ENCODE measurements at places on chromosomes 1 and 21.

GRCh38 chr1:33220676-33221384 lies 35.5 kb upstream of the ZNF362 start:
- DNase-seq: no peak

DNA sequence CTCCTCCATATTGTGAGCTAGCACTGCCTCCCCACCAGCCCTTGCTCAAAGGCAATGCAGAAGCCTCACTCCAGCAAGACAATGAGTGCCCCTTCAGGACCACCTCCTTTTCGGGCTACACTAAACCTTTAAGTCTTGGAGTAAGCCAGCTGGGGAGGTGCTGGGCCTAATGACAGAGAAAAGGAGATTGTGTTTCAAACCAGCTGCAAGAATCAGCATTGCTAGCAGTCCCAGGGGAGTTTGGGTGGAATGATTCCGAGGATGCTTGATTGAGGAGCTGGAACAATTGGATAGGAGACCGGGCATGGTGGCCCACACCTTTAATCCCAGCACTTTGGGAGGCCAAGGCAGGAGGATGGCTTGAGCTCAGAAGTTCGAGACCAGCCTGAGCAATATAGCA lies 54.1 kb upstream of the GPR37L1 start:
- no peak for DNase-seq

- DNase-seq: no peak
Observed at GRCh38 chr1:214058076-214058475, 70.3 kb downstream of the PROX1 start.

DNA sequence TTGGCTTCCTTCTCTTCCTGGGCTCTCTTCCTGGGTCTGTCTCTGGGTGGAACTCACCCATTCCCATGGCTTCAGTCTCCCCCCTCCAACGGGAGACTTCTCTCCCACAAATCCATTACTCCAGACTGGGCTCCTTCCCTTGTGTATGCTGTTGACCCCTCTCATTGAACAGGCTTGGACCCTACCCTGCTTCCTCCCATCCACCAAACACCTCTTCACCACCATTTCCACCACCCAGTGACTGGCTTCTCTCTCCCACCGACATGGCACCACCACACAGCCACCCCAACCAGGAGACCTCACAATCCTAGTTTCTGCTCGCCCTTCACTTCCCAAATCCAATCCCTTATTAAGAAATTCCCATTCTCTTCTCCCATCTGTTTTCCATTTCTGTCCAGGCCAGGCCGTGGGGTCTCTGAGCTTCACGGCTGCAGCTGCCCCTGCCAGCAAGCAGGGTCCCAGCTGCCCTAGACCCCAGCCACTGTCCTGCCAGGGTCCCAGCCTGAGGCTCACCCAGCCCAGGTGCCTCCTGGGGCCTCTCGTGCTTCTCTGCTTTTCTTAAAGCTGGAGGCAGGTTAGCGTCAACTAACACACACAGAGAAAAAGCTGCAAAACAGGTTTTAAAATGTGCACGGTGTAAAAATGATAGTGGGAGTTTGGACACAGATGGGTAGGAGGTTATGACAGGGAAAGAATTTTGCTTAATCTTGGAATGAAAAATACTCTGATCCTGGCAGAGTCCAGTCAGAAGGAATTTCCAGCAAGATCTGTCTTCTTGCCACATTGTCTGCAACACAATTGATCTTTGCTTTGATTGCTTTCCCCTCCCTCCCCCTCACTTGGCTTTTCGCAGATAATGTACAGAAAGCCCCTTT lies 383.8 kb upstream of the VAMP3 start:
- no peak for DNase-seq

DNA sequence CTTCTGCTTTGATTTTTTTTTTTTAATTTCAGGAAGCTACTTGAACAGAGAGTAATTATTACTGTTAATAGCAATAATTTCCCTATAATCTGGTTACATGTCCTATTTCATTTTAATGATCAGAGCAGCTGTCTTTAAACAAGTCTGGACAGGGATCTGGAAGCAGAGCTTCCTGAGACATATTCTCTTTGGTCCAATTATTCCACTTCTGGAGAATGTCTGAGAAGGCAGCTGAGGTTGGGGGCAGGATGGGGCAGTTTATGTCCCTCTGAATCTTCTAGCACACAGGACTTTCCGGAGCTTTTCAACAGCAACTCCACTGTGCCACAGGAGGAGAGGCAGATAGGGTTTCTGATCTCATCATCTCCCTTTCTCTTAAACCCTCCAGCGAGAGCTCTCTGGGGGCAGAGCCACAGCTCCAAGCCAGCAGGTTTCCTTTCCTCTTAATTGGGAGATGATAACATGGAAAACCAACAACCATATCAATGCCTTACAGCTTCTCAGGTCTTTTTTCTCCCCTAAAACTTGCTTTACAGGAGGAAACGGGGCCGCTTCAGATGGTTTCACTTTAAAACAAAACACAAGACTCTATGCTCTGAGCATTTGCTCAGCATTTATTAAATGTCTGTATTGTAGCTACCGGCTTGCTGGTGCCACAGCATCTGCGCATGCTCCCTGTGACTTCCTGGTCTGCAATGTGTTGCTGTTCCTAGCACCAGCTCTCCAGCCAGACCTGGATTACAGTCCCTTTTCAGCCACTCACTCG lies 425.7 kb upstream of the USP24 start:
- peak; percentile 16 for DNase-seq

DNA sequence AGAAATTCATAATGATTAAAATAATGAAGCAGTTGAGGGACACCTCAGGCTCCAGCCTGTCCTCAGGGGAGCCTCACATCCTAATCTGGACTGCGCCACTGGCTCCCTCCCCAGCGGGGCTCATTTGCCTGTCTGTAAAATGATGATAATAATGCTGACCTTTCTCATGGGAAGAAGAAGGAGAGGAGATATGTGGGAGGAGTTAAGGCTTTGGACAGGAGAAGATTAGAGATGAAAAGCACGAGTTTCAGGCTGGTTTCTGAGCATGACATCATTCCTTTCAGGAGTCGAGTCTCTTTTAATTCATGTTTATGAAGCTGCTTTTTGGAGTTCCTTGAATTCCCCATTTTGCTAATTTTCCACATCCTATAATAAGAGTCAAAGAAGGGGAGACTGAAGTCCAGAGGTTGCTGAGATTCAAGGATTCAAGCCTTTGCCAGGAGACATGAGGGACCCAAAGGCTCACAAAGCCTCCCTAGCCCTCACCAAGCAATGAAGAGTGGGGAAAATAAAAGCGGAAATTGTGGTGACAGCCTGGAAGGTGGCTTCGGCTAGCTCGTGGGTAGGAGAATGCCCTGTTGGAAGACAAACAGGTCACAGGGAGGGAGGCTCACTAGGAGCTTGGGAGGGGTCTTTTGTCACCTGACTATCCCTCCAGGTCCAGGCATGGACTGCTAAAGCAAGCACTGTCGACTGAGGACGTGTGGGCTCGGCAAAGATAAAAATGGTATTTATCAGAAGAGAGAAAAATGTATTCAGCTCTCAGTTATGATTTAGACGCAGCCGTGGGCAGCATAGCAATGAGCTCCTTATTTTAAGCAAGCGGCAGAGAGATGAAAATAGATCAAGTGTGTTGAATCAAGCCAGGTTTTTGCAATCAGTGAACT lies 27.5 kb upstream of the STMN1 start:
- no peak for DNase-seq

DNA sequence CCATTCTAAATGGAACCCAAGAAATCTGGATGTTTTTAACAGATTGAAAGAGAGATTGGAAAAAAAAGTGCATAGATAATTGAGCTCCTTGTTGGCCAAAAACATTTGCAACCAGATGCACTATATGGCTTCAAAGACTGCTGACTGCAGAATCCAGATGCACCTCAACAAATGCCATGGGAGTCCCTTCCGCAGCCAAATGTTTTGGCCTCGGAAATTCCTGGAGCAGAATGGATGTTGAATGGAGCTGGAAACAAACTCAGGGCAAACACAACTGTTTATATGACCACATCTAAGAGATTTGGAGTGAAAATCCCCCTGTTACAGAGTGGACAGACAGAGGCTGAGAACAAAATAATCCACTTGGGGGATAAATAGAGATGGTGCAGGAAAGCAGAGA lies 285.0 kb upstream of the NFIA start:
- no peak for DNase-seq

- no peak for DNase-seq
Observed at GRCh38 chr1:240607006-240607405, 4.9 kb downstream of the GREM2 start.

GRCh38 chr1:175287849-175288248 lies 95.3 kb upstream of the KIAA0040 start:
- no peak for DNase-seq

GRCh38 chr1:204885790-204886189 lies 15.1 kb downstream of the NFASC start:
- no peak for DNase-seq

- DNase-seq: no peak
Observed at GRCh38 chr21:29520171-29520570, 221.4 kb downstream of the BACH1 start.

DNA sequence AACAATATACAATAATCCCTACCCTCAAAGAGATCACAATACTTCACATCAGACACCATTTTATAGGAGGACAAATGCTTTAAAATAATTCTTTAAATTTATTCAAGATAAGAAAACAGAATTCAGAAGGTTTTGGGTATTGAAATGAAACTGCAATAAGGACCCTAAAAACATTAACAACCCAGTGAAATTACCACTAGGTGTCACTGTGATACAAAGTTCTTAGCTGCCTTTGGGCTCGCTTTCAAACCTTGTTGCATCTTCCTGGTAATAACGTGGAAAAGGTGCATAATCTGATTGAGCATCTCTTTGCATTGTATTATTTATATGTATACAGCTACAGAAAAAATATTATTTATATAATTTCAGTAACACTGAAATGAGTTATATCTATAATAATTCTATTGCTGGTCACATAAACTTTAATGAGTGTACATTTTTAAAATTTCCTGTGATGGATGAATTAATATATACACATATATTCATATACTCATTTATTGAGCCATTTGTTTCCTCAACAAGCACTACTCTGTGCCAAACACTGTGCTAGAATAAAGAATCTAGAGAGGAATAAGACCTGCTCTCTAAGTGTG lies 185.2 kb downstream of the FAF1 start:
- DNase-seq: no peak

DNA sequence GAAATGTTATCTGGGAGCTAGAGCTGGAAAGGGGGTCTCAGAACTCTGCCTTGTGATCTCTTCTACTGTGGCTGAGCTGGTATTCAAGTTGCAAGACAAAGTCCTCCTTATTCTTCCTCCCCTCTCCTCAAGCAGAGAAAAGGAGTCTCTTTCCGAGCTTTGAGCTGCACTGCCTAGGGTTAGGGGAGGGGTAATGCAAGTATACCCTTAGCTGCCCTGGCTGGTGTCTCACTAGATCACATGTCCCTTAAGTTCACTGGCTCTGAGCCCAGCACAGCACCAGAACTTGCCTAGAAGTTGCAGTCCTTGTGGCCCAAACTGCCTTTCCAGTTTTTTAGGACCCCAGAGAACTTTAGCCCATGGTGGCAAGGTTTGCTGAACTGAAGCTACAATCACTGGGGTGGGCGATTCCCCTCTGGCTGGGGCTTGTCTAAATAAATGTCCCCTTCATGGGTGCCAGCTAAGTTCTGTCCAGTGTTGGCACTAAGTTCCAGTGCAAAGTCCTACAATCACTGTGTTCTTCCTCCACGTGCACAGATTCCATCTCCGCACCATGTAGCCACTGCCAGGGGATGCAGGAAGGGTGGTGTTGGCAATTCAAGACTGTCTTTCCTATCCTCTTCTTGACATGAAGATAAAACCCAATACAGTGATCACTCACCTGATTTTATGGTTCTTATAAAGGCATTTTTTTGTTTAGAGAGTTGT lies 22.7 kb upstream of the CHIA start:
- DNase-seq: no peak

DNA sequence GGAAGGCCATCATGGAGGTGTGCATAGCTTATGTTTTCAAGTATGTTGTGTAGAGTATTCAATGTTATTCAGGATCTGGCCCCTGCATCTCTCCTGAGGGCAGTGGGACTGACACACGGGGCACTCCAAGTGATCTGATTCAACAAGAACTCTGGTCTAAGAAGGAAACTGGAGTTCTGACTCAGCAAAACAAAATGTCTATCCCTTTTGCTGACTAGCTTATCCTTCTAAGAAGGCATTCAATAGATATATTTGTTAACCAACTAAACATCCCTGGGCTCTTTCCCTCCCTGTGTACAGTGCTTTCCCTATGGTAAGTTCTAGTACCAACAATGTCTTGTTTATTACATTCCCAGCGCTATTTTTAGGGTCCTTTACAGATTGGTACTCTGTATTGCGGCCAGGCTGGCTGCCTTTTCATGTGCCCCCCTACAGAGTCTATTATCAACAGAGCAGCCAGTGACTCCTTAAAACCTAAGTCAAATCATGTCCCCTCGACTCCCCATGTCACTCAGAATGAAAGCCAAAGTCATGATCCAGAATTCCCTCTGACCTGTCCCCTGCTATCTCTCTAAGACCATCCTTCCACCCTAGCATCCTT lies 304.9 kb downstream of the KCNH1 start:
- no peak for DNase-seq

- DNase-seq: no peak
Observed at GRCh38 chr1:19210772-19211549, 895 bp upstream of the UBR4 start.

GRCh38 chr1:194279975-194280374 lies 1093.6 kb upstream of the B3GALT2 start:
- DNase-seq: no peak

DNA sequence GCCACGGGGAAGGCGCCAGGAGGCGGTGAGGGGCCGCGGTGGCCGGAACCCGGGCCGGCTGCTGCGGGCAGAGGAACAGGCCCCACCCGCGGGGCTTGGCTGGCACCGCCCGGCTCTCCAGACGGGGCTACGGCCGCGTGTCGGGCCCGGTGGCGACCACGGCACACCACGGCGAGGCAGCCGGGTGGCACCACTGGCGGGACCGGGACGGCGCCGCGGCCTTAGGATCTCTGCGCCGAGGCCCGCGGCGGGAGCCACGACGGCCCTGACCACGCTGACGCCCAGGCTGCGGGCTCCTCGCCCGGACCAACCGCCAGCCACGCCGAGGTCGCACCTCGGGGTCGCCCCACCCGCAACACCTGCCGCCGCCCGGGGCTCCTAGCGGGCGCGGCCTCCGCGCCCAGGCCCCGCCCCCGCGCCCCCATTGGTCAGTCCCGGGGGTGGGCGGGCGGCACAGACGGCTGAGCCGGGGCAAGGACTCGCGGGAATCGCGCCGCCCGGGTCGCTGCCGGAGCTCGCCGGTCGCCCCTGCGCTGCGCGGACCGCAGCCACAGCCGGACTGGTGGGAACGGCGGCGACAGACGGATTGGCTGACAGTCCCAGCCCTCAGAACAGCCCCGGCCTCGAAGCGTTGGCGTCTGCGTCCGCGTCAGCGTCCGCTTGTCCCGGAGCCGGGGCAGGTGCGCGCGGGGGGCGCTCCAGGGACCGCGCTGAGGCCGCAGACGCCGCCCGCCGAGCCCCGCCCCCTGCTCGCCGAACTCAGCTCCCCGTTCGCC lies at the start of gene BMP8A:
TSS of gene BMP8A (plus strand) at position 491 of the 776 bp plus-strand sequence. CDS start 356 bp downstream, outside the sequence.
- no peak for DNase-seq

- DNase-seq: no peak
Observed at GRCh38 chr1:95437011-95437410, 203.0 kb downstream of the RWDD3 start.

Measured in hypothalamus (tissue), 51 donors.